Naive thymus-derived CD4-positive, alpha-beta T cell (primary cell): ENCODE measurements at places on chromosomes 3 and 15. TPM values are rescaled to one million over a fixed set of nuclear protein-coding genes. Genes with fewer than 3 reads are reported as not detected.

DNA sequence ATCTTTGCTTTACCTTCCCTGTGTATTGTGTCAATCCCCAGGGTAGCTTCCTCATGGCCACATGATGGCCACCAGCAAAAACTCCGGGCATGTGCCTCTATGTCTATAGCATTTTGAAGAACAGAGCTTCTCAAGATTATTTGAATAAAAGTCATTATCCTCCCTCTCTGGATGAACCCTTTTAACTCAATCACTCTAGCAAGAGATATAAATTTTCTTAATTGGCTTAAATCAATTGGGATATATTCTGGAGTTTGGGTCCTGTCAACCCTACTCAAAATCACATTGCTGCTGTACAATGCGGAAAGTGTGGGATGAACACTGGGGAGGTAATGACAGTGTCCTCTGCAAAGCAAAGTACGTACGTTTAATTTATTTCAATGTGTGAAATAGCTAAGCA, 370.6 kb upstream of the LRRC3B start:
- DNase-seq, result no peak

DNA sequence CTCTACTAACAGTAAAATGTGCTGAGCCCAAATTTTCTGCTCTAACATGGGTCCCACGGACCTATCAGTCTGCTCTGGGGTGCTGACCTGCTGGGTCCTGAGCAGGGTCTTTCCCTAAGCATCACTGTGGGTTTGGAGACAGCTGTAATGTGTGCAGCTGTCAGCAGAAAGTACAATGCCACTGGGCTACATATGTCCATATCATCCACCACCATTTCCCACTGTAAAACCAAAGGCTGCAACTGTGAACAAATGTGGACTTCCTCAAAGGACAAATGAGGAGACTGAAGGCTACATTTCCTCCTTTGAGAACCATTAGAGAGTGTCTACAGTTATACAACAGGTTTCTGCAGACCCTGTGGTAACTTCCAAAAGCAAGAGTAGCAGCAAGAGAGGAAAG, 33.8 kb upstream of the IP6K2 start:
- no peak for DNase-seq

DNA sequence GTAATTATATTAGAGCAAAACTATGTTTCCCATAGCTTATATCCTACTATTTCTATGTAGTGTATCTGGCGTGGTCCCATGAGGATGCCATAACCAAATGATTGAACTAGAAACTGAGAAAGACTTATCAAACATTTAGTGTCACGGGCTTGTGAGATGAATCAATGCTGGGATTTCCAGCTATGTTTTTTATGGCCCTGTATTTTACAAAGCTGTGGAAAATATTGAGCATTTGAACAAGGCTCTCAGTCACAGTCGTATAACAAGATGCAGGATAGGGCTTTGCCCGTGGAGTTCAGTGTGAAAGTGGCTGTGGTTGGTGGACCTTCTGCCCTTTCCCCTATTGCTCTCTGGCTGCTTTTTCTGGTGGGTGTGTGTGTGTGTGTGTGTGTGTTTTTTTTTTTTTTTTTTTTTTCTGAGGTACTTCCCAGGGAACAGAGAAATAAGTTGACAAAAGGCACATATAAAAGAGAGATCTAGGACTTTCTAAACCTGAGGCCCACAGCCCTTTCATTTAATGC, 60.7 kb downstream of the CACNA1D start:
- no peak for DNase-seq

DNA sequence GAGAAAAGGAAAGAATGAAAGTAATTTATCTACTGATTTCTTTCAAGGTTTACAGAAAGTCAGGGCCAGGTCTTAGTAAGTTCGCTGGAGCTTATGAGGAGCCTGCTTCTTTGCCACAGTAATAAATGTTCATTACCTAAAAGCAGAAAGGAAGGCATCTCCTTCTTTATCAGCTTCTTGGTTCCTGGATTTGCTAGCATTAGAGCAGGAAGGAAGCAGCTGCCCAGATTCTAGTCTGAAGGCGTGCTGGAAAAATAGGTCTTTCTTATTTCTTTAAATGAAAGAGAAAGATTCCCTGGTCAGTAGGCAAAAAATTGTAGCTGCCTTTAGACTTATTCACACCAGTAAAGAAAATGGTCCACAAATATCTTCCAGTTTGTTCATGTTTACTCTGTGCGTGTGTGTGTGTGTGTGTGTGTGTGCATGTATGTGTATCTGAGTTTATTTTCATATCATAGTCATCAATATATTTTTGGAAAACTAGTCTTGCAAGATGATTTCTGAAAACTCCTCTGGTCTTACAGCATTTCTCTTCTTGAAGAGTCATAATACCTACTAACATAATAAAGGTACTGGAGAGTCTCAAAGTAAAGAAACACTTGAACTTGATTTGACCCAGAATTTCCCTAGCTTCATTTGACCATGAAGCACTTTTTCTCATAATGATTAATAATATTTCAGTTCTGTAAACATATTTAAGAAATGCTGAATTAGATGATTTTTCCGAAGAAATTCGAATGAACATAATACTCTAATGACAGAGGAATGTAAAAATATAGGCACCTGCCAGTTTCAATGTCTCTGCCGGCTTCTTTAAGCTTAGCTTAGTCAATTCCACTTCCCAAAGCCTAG, 255.3 kb upstream of the ZPLD1 start:
- no peak for DNase-seq

CYP1A2 gene
- total RNA-seq, result not detected

TEX55 gene
- total RNA-seq, result not detected
